ENCODE measurements at places on chromosomes 4 and X.

DNA sequence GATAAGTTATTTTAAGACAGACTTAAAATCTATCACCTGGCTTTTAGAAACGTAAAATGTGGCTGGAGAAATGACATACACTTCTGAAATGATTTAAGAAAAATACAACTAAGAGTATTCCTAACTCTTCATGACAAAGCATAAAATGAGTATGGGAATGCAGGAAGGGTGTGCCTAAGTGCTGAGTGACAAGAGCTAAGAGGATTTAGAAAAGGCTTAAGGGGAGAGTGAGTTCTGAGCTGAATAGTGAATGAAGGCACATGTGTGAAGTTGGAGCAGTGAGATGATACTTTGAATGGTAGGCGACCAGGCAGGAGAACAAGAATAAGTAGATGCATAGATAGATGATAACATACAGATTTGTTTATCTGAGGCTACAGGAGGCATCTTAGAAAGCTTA lies 458.3 kb upstream of the TENM3 start:
- DNase-seq, result no peak

DNA sequence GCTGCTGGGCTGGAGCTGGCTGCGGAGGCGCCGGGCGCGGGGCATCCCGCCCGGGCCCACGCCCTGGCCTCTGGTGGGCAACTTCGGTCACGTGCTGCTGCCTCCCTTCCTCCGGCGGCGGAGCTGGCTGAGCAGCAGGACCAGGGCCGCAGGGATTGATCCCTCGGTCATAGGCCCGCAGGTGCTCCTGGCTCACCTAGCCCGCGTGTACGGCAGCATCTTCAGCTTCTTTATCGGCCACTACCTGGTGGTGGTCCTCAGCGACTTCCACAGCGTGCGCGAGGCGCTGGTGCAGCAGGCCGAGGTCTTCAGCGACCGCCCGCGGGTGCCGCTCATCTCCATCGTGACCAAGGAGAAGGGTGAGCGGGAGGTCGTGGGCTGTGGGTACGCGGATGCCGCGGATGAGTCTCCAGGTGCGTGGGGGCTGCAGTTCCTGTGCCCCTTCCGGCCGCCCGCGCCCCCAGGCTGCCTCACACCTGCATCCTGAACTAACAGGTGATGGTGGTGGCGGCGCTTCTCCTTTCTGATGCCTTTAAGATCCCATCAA lies 499 bp downstream of the CYP2U1 start:
- DNase-seq, result no peak

DNA sequence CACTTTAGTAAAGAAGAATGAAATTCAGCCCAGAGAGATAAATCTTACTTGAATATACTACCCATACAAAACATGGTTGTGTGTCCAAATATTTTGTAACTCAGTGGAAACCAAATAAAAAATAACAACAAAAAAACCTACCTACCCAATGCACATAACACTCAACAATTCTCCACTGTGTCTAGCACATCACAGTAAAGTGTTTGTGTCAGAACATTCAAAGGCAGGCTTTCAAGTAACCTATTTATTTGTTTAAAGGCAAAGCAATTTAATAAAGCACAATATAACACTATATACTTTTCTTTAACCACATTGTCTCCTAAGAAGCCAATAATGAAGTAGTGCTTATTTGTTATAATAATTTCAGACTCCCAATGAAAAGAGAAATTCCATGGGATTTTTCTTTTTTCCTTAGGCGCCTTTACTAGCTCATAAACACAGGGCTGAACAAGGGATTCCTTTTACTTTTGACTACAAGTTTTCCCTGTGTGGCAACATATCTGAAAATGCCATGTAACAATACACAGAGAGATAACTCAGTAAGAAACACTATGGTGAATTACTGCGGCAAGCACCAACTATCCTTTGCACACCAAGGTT lies 13.7 kb downstream of the RASGEF1B start:
- no peak for DNase-seq

GRCh38 chr4:56148428-56148827 lies 199.7 kb downstream of the CEP135 start:
- DNase-seq, result no peak

DNA sequence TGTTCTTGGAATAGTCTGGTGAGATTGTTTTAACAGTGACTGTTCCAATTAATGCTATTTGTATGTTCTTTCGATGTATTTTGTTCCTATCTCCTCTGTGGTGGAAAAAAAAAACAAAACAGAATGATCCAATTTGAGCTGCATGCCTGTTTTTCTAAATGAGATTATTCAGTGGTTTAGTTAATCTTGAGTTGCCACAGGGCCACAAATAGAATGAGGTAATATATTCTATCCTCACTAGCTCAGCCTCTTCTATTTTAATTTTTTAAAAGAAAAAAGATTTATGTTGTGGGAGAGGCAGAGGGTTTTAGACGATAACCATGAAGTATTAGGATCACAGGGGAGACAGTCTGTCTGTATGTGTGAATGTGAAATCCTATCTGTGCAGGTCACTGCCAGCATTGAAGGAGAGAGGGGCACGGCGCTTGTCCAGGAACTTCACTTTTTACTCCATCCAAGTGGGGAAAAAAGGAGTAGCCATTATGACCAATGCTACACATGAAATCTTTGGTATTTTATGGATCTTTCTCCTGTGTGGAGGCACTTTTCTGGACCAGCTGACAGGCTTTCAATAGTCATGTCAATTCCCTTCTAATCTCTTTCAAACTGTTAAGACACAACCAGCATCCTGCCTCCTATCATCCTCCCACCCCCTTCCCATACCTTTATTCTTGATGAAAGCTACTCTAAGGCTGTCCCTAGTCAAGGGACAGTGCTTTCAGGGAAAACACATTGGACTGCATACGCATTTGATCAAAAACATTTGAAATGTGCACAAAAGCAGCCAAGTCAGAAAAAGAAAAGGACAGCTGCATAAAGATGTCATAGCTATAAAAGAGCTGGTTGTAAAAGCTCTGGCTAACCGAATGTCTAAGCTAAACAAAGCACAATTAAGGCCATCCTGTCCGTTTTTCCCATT lies 1063.8 kb upstream of the INTU start:
- DNase-seq, result no peak

GRCh38 chr4:67087897-67088296 lies 457.4 kb downstream of the CENPC start:
- DNase-seq, result no peak

GRCh38 chr4:183205709-183206108 lies 106.7 kb downstream of the WWC2 start:
- no peak for DNase-seq

DNA sequence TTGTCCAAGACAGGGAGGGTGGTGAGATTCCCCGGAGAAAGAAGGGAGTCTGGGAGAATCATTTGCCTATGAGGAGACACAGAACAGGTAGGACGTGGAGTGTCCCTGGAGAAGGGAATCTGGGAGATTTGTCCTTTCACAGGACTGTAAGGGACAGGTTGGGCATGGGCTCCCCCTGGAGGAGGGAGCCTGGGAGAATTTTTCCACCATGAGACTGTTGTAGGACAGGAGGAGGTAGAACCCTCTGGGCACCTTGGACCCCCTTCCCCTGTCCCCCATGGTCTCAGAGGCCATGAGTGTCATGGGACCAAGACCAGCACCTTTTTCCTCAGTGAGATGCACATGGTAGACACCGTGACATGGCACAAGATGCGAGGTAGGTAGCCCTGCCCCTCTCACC lies 2.8 kb downstream of the PORCN start:
- no peak for DNase-seq

- DNase-seq, result no peak
Observed at GRCh38 chr4:141065872-141066271, 67.4 kb downstream of the RNF150 start.

DNA sequence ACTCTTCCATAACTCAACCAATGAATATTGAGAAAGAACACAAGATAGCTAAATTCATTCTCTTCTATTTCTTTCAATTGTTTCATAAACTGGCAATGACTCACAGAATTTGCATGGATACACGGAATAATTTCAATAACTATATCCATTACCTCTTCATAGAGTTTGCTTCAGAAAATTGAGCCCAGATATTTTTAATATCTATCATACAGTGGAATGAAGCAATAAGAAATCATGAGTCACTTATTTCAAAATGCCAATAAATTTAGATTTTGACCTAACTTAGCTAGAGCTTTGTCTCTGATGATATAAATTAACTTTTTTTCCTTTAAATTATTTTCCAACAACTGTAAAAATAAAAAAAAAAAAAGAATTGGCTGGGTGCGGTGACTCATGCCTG lies 22.2 kb upstream of the MANBA start:
- no peak for DNase-seq

- peak; percentile 65 for DNase-seq
Observed at GRCh38 chr4:26206339-26206738, 114.5 kb upstream of the RBPJ start.

DNA sequence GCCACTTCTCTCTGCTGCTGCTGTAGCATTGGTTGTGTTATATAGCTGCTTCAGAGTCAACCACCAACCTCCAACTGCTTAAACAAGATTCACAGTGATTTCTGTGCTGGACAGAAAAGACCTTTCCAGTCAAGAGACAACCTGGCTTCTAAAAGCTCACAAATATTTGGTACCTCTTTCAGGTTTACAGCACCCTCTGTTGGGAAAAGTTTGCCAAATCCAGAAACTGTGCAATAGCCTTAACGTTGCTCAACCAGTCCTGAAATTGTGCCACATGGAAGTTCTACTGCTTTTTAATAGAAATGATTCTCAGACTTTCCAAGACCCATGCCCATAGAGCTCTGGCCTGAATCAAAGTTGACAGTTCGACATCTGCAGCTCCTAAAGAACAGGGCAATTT lies 842.1 kb upstream of the HTR2C start:
- no peak for DNase-seq

DNA sequence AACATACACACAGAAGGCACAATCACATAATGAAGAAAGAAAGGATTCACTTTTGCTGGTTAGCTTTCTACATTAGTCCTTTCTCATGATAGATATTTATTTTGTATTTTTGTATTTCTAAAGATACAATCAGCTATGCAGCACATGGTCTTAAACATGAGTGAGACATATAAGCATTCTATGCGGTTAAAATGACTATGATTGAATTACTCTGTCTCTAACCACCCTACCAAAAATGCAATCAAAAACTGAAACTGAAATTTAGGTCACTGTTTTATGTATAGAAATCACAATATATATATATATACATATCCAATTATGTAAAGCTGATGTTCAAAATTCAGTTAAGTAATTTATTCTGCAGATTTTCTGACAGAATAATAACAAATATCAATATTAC lies 21.9 kb downstream of the CXXC4 start:
- no peak for DNase-seq

DNA sequence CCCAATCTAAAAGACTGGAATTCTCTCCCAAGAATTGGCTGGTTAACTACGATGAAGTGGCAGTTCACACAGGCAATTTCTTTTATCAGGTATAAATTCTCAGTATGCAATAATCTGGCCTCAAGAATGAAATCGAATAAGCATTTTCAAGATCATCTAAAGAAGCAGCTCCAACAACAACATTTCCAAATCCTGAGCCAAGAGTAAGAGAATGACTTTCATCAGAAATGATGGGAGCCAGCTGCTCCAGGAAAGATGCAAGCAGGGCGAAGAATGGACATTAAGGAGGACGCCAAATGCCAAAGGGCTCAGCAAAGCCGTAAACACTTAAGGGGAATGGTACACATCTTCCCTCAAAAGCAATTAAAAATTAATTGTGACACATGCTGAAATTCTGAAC lies 12.0 kb downstream of the ADAMTS3 start:
- DNase-seq, result no peak

DNA sequence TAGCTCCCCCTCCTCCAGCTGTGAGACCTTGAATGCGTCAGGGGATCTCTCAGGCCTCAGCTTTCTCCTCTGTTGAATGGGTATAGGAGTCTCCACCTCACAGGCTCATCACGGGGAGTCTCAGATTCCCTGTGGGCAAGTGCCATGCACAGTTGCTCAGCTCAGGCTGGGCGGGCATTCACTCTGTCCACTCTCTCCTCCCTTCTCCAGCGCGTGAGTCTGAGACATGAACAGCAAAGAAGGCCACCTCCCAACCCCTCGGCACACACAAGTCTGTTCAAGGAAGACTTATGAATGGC lies 60.0 kb downstream of the HTRA3 start:
- DNase-seq, result no peak

- no peak for DNase-seq
Observed at GRCh38 chrX:13752646-13753045, 18.1 kb downstream of the OFD1 start.

GRCh38 chr4:52099860-52100461 lies 48.9 kb downstream of the SPATA18 start:
- no peak for DNase-seq

DNA sequence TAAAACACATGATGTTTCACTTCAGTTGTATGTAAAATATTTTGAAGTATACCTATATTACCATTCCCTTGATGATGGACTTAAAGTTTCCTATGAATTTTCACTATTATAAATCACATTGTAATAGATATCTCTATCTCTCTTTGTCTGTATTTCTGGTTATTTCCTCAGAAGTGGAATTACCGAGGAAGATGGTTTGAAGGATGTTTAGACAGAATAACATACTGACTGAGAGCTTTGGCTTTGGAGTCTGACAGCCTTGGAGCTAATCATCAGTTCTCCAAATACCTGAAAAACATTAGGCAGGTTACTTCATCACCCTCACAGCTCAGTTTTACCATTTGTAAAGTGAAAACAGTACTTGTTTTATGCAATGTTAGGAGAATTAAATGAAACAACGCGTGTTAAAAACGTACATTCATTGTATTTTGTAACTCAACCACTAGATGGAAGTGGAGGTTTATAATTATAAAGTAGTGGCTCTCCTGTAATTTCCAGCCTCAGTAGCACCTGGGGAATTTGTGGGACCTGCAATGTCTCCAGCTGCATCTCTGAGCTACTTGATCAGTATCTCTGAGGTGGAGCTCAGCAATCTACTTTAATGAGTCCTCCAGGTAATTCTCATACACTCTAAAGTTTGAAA lies 14.3 kb downstream of the JCHAIN start:
- no peak for DNase-seq

DNA sequence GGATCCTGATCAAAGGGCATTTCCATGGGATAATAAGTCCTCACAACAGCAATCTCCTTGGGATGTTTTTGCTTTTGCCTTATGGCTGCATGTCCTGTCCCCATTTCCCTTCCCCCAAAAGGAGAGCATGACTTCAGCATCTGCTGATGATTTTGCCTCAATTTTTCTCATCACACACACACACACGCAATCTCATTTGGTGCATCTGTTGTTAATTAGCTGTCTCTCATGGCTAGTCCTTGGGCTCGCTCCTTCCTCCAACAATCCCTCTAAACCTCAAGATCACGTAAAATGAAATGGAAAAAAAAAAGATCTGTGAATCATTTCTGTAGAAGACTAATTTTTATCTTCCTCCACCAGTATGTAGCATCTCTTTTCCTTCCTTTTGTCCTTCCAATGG lies 153.6 kb downstream of the RBMX2 start:
- DNase-seq, result no peak

DNA sequence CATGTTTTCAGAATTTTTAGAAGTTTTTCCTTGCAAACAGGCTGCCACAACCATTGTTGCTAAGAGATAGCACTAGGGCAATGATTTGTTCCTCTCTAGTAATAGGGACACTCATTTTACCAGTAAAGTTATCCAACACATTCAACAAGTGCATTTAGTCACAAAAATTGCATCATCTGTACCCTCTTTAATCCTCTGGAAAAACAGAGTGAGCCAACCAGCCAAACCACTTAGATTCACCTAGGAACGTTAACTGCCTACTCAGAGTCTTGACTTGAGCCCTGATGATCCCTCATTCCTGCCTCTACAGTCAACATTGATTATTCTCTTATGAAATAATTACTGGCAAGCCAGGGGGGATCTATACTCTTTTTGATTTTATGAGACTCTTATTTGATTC lies 17.0 kb upstream of the ADGRA3 start:
- no peak for DNase-seq

All from AG04449 (cell line).